ENCODE measurements at places on chromosomes 12 and 14.

GRCh38 chr14:34190717-34191116, 239.8 kb upstream of the EGLN3 start:
- no peak for DNase-seq

DNA sequence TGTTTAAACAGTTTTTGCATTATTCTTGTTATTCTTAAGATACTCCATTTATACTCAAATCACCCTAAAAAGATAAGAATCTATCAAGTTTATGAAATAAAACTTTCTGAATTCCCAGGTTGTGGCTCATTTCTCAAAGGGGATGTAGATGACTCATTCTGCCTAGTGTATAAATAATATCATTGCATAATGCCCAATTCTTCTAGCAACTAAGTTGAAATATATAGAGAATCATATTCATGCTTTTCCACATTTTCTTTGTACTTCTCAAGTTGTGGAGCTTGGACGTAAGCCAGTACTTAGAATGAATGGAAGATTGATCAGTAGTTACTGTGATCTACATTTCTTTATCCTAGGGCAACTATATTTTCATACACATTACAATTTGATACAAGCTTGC, 201.1 kb downstream of the PPFIA2 start:
- no peak for DNase-seq

GRCh38 chr12:114166362-114166761, 200.2 kb upstream of the RBM19 start:
- DNase-seq: no peak

DNA sequence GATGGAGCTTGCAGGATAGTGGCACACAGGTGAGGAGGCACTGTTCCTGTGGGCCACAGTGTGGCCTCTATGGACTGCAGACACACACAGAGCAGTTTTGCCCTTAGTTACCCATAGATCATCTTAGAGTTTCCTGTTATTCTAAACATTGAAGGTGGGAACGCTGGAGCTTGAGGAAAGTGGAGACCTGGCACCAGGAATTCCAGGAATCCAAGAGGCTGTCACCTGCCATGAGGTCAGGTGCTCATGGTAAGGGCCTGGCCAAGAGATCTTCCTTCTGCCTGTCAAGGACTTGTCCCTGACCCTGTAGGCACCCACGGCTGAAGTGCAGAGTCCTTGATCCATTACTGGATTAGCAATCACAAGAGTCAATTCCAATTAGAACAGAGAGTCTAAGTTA, 65.2 kb upstream of the ACTN1 start:
- DNase-seq: no peak

GRCh38 chr12:14157088-14157747, 175.8 kb upstream of the GRIN2B start:
- DNase-seq: peak; percentile 62

DNA sequence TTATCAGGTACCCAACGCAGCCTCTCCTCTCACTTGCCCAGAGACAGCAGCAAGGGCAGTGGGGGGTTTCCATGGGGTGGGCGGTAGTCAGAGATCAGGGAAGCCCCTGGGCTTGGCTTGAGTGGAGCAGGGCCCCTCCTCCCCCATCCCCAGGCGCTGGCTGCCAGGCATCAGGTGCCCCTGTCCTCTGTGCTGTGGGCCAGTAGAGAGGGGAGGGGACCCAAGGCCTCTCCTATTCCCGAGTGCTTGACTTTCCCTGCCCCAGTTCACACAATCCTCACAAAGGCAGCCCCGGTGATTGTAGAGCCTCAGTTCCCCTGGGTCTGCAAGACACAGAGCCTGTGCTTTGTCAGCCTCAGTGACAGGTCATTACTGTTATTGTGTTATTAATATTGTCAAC, 57.7 kb downstream of the MVK start:
- no peak for DNase-seq

- DNase-seq: no peak
Observed at GRCh38 chr14:92421751-92422150, 91.8 kb upstream of the RIN3 start.

GRCh38 chr14:36020120-36021029, 156.1 kb downstream of the PTCSC3 start:
- no peak for DNase-seq

DNA sequence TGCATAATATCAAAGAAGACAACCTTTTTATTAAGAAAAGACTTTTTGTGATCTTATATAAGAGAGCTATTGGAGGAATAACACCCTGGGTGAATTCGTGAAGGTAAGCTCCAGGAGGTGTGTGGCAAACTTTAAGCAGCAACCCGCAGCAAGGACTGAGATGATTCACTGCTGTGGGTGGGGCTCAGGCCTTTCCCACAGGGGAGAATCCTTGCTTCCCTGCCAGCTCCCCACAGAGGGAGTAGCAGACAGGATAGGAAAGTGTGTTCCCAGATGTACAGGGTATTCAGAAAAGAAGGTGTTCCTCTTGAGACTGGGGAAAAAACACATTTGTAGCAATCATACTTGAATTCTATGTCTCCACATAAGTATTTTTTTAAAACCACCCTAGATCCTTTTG, 9.2 kb downstream of the NDUFA12 start:
- no peak for DNase-seq

DNA sequence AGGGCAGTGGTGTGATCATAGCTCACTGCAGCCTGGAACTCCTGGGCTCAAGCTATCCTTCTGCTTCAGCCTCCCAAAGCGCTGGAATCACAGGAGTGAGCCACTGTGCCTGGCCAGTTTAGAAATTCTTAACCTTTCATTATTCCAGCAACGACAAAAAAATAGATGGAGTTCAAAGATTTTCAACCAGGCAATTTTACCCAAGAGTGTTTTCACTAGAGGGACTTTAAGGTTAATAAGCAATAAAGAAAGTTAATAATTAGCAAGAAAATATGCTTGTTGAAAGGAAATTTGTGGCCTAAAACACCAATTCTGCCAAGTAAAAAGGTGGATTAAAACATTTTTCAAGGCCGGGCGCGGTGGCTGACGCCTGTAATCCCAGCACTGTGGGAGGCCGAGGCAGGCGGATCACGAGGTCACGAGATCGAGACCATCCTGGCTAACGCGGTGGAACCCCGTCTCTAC, 14.8 kb downstream of the CDKL1 start:
- DNase-seq: no peak

DNA sequence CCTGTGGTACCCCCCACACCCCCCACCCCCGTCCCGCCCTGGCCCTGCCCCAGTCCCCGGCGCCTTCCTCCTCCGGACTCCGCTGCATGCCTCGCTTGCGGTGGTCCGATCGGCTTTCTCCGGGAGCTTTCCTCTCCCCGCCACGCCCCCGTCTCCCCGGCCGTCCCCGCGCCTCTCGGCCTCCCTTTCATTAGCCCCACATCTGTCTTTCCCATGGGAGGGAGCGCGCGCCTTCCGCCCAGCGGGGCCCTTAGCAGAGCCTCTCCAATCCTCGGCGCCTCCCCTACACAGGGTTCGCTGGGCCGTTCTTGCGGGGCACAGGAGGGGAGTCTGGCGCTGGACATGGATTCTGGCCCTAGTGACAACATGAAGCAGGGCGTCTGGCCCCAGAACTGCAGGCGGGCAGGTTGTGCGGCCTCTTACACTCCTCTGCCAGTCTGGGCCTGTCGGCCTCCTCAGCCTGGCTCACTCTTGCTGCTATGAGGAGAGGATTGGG, 1.5 kb upstream of the EFS start:
- no peak for DNase-seq

DNA sequence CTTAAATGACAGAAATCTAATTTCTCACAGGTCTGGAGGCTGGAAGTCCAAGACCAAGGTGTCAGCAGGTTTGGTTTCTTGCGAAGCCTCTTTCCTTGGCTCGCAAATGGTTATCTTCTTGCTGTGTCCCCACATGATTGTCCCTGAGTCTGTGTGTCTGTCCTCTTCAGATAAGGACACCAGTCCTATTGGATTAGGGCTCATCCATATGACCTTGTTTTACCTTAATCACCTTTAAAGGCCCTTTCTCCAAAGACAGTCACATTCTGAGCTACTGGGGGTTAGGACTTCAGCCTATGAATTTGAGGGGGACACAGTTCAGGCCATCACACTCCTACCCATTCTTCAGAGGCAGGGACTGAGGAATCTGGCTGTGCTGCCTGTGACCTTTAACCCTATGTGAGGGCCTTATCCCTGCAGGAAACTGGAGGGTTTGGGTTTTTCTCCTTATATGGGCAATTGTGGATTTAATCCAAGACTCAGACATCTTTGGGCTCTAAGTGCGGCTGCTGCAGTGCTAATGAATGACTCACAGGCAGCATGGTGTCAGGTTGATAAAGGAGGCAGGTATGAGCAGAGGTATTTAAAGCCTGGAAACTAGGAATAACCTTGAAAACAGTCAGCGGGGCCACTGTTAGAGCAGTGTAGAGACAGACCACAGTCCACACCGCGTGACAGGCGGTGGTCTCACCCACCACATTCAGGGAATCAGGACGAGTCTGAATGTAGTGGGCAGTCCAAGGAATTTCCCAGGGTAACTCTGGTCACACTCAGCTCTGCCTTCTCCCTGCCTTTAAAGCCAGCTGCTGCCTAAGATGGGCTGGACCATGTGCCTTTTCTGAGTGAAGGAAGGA, 10.2 kb downstream of the TPCN1 start:
- DNase-seq: no peak

DNA sequence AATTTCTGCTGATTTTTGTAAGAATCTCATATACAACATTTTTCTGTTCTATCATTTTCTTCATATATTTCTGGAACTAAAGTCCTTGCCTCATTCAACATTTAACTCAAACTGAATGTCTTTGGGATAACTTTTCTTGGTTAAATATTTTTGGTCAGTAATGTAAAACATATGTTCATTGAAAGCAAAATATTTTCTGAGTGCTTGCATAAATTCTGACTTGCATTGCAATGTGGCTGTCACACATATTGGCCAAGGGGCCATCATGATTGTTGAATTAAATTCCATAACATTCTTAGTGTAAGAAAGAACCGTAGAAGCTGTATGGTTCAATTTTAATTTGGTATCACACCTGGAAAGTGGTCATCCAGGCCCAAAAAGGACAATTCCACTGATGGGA, 369.4 kb downstream of the GALC start:
- no peak for DNase-seq

GRCh38 chr12:6574576-6575295, 6.6 kb upstream of the NOP2 start:
- no peak for DNase-seq

DNA sequence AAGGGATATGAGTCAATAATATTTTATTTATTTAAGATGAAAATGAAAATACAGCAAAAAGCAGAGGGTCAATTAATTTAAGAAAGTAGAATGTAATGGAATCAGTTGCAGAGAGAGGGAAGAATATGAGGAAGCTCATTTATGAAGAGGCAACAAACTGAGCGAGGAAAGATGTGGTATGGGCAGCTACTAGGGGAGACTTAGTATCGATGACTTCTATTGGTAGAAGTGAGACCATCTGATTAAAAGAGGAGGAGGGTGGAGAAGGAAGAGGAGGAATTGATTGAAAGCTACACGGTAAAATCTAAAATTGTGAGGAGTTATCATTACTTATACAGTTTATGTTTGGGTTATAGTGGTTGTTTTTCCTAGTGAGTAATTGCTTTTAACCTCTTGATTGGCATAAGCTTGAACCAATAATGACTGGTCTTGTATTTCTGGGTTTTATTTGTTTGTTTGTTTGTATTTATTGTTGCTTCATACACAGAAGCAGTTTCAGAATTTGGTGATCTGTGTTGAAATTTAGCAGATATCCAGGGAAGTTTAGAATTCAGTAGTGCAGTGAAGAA, 121.0 kb downstream of the LRRIQ1 start:
- DNase-seq: no peak

DNA sequence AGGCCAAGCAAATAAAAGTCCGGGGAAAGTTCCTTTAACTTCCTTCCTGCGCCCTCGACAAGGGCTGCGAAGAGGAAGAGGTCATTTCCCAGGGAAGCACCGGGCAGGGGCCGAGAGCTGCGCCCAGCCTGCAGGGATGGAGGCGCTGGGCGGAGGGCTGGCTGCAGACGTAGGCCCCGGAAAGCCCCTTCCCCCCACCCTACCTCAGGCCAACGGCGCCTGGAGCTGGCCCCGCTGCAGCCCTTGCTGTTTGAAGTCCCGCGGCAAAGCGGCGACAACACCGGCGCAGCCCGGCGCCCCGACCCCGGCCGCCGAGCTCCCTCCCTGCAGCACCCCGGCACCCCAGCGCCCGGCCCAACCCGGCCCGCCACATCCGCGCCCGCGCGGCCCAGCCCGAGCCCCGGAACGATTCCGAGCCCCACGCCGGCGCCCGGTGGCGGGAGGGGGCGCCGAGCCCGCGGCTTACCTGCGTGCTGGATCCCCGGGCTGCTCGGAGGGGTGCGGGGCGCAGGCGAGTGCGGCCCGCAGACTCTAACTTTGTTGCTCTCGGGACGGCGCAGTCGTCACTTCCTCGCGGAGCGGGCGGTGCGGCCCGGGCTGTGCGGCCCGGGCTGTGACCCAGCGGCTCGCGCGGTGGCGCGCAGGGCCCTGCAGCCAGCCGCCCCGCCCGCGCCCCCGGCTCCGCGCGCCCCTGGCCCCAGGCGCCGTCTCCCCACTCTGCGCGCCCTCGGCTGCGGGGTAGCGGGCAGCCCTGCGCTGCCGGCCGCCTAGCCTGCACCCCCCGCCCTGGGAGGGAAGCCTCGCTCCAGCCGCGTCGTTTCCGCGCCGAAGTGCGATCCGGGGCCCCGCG, 64.8 kb upstream of the PTGR2 start:
- no peak for DNase-seq

DNA sequence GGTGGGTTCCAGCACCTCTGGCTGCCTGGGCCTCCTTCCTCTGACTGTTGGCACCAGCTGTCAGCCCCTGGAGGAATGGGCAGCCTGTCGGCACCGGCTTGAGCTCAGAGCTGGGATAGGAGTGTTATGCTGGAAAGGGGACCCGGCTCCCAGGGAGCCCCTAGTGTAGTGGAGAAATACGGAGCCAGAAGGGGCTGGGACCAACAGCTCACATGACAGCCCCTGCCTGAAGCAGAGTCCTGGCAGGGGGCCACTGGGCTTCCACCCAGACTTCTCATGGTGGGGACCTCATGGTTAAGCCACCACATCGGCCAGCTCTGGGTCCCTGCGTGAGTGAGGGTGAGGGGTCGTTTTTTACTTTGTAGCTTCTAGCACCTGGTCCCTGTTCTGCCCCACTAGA, 174.5 kb downstream of the TSPAN9 start:
- no peak for DNase-seq

GRCh38 chr12:41356181-41356580, 168.1 kb downstream of the PDZRN4 start:
- no peak for DNase-seq

GRCh38 chr14:71687166-71687831, 244.9 kb upstream of the RGS6 start:
- DNase-seq: no peak

DNA sequence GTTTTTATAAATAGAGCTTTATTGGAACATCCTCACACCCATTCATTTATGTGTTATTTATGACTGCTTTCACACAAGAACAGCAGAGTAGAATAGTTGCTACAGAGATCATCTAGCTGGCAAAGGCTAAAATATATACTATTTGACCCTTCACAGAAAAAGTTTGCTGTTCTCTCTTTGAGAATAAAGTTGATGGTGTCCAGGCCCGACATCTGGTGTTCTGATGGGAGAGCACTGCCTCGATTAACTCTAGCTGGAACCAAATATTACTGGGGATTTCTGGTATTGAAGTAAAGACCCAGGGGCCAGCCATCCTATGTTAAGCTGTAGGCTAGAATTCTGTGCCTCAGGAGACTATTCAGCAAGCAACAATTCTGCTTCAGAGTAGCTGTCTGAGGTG, 21.8 kb downstream of the FAM234B start:
- DNase-seq: no peak

Data from GM19239 (cell line).